ENCODE measurements at places on chromosomes 3 and 15.
A peak's percentile ranks its signal among the peaks of the same experiment; 100 is the strongest.

- DNase-seq: no peak
These were observed 429.0 kb upstream of the ATP11B start for GRCh38 chr3:182364323-182364722.

DNA sequence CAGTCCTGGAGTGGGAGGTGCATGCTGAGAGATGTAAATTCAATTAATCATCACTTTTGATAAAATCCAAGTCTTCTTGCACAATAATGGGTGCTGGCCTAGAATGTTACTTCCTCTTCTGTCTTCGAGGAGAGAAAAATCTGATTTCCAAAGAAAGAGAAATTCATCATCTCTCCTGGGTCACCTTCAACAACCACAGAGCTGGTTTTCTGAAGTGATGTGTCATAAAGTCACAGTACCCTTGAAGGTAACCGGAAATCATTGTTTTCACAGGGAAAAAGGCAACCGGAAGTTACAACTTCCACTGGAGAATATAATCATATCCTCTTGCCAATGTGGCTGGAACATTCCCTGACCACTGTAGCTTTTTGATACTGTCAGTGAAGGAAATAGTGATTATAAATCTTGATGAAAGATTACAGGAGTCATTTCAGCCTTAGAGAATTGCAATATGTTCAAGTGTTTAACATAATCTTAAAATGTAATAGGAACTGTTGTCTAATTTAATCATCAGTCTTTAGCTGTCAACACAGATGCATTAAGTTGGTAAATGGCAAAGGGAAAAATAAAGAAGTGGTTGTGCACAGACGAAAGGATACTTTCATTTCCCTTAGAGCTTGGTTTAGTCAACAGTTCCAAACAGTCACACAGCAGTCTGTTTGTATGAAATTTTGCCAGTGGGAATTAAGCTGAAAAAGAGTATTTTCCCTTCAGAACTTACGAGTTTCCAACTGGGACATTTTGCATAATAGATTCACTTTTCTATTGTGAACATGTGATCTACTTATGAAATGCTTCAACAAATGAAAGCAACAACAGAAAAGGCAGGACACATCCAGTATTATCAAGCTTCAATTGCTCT, 106.5 kb upstream of the SLC4A7 start:
- DNase-seq: no peak

DNA sequence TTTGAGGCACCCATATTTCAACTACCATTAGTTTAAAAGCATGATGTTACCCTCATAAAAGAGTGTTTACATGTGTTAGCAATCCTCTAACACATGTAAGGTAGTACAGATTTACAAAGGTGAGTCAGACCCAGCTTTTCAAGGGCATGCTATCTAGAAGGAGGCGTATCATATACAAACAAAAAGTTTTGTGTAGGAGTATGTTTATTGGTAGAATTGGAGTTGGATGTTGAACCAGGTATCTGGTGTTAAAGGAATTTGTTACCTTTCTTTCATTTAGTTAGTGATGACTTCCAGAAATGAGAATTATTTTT, 2.4 kb downstream of the HACD3 start:
- no peak for DNase-seq

- DNase-seq: no peak
These were observed 17.8 kb upstream of the IQCF6 start for GRCh38 chr3:51796854-51797253.

DNA sequence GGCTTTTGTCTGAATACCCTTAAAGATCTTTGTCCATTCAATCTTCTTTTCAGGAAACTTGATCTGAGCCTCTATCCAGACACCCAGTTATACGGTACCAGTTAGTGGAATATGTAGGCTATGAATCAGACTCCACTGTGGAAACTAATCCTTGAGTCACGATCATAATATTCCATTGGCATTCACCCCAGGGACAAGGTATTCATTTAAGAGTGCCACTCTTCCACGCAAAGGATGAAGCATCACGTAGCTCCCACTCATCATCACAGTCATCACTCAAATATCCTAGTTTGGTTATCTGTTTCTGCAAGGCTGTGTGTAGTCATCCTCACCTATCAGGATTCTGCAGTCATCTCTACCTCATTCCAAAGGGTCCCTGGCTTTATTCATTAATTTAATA, 85.6 kb downstream of the NEDD4 start:
- peak; percentile 91 for DNase-seq

DNA sequence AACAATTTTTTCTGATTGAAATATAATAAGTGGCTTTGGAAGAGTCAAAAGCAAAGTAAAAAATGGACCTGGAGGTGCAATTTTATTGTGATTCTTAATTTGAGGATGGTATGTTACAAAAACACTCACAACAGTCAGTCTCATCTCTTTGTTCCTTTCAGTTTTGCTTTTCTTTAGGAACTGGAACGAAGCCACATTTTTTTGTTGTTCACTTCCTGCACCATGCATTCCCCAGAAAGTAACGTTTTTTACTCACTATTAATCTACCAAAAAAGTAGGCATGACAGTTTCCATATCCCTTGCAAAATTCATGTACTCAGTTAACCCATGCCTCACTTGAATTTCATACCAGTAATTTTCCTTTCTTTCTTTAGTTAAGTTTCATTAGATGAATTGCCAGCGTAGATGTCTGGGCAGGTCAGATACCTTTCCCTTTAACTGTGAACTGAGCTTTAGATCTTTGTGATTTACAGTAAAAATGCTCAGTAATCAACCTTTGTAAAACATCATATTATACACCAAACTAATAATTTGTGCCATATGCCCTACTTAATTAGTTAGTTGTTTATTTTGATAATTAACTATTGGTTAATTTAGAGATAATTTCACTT, 384.3 kb downstream of the ROBO1 start:
- DNase-seq: no peak

DNA sequence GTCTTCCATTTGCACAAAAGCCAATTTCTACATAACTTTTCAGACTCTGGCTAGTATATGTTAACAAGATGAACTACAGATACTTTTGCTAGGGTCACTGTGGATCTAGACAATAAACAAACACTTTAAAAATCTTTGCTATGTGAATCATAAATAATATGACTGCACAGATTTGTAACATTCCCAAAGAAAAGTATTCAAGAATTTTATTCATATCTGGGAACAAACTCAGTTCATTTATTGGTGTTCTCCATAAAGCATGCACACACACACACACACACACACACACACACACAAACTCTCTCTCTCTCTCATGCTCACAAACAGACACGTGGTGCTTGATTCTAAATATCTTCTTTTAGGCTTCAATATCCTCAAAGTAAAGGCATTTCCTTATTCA, 18.8 kb upstream of the THRB start:
- no peak for DNase-seq

DNA sequence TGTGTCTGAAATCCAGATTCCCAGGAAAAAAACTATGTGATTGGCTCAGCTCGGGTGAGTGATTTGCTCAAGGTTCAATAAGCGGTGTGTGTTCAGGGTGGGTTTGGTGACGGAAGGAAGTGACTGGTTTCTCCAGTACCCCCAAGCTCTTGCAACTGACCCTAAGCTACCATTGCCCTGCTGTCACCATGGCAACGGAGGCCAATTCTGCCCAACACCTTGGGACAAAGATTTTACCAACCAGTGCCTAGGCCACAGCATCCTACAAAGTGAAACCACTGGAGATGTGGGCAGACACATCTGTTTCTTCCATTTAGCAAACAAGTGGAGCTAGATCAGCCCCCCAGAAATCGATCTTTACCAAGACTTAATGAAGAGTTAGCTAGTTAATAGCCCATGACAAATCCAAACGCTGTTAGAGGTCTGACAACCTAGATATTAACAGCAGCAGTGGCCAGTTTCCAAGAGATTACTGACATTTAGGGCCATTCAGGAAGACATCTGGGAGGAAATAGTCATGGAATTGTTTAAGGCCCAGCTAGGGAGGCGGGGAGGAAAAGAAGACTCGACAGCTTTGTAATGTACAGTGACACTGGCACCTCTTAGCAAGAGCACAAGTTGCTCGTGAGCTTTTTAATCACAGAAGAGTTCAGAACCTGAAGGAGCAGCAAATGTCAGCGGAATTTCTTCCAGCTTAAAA, 195.9 kb downstream of the SLCO3A1 start:
- DNase-seq: no peak

GRCh38 chr3:188664795-188665194, 507.0 kb upstream of the TPRG1 start:
- DNase-seq: no peak

Measured in kidney epithelial cell (primary cell).